Stimulated activated CD4-positive, alpha-beta T cell treated with anti-CD3 and anti-CD28 coated beads, Interleukin-4, amount 100 ng/mL, for 1 hour (primary cell): ENCODE measurements at places on chromosomes 11 and 22.

GRCh38 chr11:12822392-12823022 is 148.3 kb downstream of the TEAD1 start:
- DNase-seq = no peak

DNA sequence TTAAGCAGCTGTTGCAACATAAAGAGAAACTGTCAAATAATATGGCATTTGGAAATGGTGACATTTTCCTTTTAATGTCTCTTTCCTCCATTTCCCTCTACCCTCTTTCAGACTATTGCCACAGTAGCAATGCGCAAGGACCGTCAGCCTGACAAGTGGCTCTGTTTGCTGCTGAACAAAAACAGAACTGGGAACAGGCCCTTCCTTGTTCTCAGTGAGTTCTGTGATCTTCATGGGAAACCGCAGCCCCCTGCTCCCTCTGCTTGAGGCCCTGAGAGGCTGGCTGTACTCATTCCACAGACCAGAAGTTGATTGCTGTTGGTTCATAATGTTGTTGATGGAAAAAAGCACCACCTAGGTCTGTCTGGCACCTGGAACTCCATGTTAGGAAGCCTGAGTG is 559.7 kb downstream of the OPCML start:
- no peak for DNase-seq

- no peak for DNase-seq
These were observed 27.0 kb upstream of the LRRC4C start for GRCh38 chr11:41486424-41486823.

DNA sequence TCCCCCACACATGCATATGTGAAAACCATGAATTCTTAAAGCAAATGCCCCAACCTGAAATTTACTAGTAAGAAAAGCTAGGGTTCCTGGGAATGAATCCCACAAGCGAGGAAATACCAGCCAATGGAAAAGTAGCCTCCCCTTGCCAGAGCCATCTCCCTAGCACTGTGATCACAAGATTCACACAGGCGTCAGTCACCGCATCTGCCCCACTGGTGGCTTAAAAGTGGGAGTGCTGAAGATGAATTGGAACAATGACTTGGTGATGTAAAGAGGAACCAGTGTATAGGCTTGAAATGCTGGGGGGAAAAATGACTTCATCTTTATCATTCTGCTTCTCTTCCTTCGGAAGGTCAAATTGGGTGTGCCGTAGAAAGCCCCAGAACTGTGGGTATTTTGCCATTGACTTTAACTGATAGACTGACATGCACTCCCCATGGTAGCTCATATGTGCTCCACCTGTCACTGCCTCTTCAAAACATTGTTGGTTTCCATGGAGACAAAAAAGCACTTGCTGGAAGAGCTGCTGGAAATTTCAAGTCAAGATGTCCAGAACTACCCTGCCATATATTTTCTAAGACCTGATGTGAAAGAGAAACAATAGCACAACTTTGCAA is 19.2 kb upstream of the ASPHD2 start:
- DNase-seq = no peak

DNA sequence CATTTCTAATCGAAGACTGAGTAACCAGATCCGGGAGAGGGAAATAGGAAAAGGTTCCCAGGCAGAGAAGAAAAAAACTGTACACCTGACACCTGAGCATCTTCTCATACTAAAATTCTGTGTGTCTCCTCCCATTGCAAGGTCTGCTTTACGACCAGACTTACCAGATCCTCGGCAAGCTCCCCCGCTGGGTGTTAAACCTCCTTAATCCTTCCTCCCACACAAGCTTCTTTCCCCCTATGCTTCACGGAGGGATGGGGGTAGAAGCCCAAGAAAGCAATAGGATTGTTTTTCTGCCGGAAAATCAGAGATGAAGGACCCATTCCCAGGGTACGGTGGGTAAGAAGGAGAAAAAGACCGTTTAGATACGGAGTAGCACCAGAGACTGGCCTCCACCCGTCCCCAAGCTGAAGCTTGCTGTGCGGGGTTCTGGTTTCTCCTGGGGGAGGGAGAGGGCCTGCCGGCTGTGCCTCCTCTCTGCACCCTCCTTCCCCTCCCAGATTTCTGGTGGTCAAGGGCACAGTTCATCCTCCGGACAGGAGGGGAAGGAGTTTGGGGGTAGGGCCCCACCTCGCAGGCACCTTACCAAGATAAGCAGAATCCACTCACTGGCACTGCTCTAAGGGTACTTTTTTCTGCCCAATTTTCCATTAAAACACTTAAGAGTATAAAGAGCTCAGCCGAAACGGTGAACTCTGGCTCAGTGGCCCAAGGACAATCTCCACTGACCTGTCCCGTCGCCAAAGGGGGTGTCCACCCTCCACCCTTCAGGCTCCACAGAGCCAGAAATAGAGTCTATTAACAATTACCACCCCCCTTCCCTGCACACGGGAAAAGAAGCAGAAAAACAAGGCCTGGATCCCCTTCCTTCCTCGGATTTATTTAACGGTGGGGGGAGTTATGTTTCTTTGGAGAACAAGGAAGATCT is 1.2 kb downstream of the TOB2 start:
- DNase-seq = peak; percentile 25

GRCh38 chr11:69089258-69089657 is 40.5 kb downstream of the TPCN2 start:
- DNase-seq = no peak

DNA sequence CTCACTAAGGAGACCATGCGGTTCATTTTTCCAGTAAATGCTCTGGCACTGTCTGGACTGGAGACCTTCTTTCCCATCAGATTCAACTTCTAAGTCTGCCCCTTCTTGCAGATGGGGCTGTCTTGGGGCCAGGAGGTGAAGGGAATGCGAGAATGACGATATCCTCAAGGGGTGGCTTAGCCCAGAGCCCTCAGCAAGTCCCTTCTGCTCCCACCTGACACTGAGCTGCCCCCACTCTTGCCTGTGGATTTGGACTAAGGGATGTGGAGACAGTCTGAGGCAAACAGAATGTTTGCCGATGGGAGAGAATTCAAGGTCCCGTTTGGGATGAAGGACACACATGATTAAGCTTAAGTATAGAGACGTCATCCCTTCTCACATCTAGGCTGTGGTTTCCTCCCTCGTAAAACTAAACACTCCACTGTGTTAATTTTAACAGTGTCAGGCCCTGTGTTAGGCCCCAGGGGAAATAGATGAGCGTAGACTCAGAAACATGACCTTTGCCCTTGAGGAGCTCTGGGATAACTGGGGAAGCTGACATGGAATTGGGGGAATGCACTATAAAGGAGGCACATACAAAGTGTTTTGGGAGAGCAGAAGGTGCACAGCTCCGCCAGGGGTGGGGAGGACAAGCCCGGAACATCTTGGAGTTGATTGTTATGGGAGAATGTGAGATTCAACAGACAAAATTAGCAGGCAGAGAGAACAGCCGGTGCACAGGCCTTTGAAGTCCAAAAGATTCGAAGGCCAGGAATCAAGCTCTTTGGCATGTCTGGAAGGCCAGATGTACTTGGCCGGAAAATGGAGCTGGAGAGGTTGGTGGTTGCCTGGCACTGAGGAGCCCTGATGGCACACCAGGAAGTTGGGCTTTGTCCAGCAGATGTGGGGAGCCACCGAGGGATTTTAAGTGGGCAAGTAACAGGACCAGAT is 71.6 kb downstream of the ST3GAL4 start:
- no peak for DNase-seq

DNA sequence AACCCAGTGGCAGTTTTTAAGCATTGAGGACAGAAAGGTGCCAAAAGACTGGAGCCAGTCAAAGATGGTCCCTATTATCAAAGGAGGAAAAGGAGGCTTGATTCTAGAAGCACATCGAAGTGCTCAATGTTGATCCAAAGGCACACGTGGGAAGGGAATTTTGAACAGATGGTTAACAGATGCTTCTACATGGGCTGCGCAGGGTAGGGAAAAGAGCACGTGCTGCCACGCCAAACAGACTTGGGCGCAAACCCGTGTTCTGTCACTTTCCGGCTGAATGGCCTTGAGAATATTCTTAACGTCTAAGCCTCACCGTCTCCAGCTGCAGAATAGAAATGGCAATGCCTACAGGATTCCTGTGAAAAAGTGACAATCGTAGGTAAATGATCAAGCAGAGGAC is 217.9 kb upstream of the MTNR1B start:
- DNase-seq = no peak

DNA sequence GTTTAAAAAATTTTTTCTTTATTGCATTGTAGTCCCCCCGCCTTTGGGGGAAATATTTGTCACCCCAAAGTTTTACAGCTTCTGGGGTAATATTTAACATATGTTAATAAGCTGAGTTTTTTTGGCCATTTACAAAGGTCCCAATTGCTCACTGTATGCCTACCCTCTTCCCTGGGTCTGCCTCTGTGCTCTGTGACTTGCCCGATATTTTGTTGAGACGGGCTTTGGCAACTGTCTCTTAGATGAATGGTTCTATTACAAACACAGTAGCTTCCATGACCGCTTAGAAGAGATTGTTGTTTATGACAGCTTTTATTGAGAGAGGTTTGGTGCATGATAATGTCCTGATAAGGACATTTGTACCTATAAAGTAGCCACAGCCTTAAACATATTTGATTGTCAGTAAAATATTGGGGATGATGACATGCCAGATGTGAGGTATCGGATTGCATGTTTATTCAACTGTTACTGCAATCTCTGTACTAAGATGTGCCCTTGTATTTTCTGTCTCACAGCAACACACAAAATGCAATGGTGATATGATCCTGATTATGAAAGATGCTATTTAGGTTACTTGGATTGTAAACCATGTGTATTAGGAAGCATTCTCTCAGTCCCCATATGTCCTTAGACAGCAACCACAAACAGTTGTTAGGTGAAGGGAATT is 103.1 kb downstream of the TEAD1 start:
- no peak for DNase-seq

GRCh38 chr22:23088199-23088604 is 17.9 kb downstream of the GNAZ start:
- peak; percentile 11 for DNase-seq

DNA sequence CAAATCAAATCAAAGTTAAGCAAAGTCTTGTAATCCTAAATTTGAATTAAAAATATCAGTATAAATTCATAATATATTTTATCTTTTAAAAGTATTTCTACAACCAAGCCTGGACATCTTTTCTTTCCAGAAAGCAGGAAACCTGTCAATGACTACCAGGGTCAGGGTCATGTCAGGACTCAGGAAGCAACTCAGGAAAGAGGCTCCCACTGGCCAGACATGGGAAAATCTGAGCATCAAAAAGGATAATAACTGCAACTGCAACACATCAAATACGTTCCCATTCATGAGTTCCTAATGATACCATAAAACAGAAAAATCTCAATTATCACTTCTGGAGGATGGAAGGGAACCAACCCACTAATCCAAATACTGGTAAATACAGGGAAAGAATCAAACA is 76.0 kb upstream of the GALNT18 start:
- DNase-seq = no peak

GRCh38 chr11:13343931-13344717 is 66.5 kb downstream of the BMAL1 start:
- DNase-seq = peak; percentile 68

GRCh38 chr11:113481672-113482071 is 6.5 kb upstream of the DRD2 start:
- no peak for DNase-seq

- peak; percentile 64 for DNase-seq
These were observed 23.5 kb upstream of the TH start for GRCh38 chr11:2194877-2195755.

DNA sequence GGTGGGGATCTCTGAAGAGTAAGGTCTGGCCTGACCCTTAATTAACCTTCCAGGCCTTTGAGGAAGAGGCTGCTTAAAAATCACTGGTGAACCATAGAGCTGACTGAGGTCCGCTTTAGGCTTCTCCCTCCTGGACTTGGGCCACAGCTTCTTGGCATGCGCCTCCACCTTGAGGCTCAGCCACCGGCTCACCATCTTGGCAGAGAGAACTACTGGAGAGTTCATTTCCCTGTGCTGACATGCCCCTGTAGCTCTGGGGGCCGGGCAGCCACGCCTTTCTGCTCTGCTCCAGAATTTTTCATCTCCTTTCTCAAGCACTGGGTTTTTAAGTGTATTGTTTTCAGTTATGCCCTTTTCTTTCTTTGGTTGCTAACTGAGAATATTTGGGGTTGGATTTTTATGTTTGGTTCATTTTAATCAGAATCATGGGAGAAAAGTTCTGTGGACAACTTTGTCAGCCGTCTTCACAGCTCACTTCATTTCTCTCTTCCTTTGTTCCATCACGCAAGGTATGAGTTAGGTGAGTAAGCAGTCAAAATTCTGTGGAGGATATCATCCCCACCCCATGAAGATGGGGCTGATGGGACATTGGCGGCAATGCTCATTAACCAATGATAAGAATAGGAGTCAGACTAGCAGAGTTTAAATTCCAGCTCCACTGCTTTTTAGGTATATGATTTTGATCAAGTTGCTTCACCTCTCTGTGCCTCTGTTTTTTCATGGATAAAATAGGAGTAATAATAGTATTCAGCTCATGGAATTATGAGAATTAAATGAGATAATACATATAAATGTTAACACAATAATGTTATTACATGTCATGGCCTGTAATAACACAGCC is 103.9 kb downstream of the DBX1 start:
- no peak for DNase-seq

DNA sequence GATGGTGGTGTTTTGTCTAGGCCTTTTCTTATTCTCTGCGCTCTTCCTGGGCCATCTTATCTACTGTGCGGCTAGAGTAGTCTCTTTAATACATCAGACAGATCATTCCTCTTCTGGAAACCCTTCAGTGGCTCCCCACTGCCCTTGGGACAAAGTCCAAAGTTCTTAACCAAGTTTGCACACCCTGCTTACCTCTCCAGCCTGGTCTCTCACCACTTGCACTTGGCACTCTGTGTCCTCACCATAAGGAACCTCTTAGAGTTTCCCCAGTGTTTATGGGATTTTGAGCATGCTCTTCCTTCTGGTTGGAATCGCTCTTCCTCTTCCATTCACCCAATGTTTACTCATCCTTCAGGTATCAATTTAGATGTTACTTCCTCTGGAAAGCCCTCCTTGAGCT is 5.2 kb upstream of the SPTBN2 start:
- DNase-seq = no peak

DNA sequence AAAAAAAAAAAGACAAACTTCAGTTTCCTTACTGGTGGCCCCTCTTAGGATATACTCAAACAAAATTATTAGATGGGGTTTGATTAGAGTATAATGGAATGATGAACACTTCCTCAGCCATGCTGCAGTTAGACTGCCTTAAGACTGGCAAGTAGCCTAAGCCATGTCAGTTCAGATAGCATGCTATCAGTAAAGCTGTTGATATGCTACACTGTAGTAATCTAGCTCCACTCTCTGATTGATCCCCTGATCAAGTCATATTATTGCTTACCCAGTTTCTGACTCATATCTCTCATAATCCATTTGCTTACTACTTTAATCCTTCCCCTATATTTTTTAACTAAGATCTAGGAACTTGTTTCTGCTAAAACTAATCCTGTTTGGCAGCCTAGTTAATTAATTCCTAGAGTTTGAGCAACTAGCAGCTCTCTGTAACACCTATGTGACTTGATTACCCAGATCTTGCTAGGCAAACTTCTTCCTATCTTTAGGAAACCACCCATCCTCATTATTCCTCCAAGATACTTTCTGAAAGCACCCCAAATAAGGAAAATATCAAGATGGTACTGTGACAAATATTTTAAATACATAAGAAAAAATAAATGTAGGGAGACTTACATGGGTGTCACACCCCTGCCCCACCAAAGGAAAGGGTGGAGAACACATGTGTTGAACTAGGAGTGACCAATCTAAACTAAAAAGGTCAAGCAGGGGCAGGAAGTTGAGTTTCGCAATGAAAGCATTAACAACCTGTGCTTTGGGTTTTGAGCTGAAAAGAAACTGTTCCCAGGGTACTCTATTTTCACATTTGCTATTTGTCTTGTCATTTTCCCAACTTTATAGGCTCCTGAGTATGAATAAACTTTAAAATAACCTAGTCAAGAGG is 43.2 kb downstream of the PIK3C2A start:
- no peak for DNase-seq
